ENCODE measurements at places on chromosomes 4 and X. TPM values are rescaled to one million over a fixed set of nuclear protein-coding genes. Genes with fewer than 3 reads are reported as not detected.

DNA sequence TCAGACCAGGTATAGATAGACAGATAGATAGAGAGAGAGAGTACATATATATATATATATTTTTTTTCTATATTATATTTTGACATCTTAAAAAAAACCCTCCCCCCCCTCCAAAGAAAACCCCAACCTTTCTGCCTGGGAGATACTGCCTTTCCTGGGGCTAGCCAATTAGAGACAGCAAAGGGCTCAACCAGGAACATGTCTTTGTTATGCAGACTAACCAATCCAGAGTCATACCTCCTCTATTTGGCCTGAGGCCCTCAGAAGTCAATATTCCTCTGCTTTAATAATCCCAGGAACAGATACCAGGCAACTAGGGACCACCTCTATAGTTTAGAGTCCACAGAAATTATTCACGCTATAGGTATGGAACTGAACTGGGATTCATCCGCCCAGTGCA lies 135.6 kb upstream of the MAD2L1 start:
- no peak for DNase-seq

DNA sequence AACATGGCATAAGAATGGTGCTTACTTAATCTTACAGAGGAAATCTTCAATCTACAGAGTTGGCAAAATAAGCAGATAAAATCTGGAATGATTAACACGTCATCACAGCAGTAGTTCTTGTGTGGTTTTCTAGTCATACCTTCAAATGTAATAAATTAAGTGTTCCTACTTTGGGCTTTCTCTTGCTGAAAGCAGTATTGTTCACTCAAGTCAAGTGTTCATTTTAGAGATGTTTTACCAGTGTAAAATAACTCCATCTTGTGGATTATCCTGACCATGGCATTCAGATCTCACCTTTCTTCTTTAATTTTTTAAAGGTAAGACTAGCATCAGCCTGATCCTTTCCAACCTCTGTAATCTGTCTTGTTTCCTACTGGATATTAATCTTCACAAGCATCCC lies 72.9 kb downstream of the ADAMTS3 start:
- no peak for DNase-seq

DNA sequence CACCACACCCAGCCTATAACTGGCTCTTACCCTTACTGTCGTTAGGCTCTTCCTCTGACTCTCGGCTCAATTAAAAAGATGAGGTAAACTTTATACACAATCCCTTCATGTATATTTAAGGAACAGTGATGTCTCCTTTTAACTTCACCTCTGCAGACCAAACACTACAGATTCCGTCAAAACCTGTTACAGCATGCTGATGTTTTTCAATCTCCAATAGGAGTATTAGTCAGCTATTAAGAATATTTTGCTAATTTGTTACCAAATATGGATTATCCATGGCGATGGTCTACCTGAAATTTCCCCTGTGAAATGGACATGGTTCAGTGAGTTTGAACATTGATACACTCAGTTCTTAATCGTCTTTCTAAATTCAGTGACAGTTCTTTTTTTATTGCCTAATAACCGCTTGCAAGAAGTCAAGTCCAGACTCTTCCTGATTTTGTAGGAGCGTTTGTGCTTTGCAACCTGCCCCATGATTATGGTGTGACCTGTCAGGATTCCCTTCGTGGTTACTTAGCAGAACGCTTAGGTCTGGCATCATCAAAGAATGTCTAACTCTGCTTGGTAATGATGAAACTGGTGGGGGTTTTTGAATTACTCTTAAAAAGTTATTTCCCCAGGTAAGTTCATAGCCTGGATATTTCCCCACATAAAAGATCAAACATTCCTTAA lies 72.2 kb upstream of the STOX2 start:
- DNase-seq: no peak

DNA sequence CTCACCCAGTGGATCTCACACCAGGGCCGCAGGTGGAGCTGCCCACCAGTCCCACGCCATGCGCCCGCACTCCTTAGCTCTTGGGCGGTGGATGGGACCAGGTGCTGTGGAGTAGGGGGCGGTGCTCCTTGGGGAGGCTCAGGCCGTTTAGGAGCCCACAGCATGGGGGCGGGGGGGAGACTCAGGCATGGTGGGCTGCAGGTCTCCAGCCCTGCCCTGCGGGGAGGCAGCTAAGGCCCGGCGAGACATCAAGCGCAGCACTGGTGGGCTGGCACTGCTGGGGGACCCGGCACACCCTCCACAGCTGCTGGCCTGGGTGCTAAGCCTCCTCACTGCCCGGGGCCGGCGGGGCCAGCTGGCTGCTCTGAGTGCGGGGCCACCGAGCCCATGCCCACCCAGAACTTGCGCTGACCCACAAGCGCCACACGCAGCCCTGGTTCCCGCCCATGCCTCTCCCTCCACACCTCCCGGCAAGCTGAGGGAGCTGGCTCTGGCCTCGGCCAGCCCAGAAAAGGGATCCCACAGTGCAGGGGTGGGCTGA lies 312.9 kb upstream of the GIMD1 start:
- no peak for DNase-seq

DNA sequence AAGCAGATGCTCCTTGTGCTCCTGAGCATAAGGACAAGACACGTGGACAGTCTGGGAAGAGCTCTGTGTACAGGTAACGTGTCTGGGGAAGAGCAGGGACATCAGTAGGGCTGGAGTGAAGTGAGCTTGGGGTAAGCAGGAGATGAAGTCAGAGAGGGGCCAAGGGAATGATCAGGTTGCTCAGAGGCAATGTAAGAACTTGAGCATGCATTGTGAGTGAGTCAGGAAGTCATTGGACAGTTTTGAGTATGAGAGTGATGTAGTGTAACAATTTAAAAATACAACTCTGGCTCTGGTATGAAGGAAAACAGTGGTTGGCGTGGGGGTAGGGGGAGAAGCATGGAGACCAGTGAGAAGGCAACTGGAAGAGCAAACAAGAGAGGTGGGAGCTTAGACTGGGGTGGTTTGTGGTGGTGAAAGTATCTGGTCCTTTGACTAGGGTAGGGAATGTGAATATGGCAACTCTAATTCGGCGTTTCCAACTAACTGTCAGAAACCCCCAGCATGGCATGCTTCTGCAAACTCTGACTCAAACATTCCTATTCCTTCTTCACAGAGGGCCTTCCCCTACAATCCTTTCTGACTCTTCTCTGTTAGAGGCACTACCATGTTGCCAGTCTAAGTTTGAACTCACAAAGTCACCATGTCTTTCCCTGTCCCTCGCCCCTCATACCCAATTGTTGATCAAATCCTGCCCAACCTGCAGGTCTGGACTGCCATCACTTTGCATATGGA lies 57.2 kb downstream of the STBD1 start:
- DNase-seq: no peak

RAB9A gene
- total RNA-seq: 21.2 TPM

DNA sequence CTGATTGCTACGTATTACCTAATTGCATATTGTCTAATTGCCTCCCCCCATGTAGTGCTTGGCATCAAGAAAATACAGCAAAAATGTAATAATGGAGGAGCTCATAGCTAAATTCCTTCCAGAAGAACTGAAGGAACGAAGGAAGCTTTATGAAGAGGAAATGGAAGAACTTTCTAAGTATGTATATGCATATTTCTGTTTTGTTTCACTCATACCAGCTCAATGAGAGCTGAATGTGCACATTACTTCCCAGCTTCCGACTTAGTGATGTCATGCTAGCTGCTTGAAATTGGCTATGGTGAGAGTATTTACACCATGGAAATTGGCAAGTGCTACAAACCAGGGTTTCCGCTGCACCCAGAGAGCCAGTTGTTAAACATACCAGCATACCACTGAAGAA lies 34.7 kb downstream of the LONRF3 start:
- DNase-seq: no peak

HTR2C gene
- total RNA-seq: not detected

PKD2 gene
- 43.2 TPM for total RNA-seq

BEX5 gene
- not detected for total RNA-seq

NPNT gene
- not detected for total RNA-seq

GRCh38 chrX:11528623-11529022 lies 137.1 kb downstream of the ARHGAP6 start:
- DNase-seq: no peak

TMSB15A gene
- total RNA-seq: 44.2 TPM

DNA sequence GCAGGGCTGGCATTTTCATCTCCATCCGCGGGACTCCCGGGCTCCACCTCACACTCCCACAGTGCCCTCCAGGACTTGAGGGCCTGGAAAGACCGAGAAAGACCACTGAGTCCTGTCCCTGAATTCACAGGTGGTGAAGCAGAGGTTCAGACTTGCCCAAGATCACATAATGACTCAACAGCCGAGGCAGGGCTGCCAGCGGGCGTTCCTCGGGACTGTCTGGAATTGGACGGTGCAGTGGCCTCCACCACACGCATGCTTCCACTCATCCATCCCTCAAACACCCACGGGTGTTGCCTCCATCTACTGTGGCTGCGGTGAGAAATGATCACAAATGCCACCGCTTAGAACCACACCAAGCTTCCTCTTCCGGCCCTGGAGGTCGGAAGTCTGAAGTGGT lies 6.9 kb upstream of the ADRA2C start:
- DNase-seq: no peak

FTHL17 gene
- not detected for total RNA-seq

DNA sequence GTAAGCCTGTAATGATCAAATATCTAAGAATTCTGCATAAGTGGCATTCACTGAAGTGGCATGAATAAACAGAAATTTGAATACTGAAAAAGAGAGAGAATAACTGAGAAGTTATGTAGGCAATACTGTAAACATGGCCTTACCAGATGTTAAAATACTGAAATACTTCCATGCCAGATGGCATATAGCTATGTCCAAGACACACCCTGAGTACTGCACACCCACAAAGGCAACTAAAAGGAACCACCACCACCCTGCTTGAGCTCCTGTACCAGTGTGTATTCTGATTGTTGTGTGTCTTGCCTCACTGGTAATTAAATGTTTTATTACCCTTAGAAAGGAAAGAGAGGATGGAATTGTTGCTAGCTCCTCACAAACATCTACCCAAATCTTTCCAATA lies 192.1 kb downstream of the ADAMTS3 start:
- DNase-seq: no peak

SSX3 gene
- total RNA-seq: not detected

- DNase-seq: no peak
These were observed 614.1 kb downstream of the PCDH7 start for GRCh38 chr4:31334086-31334910.

TMEM33 gene
- 30.8 TPM for total RNA-seq

DNA sequence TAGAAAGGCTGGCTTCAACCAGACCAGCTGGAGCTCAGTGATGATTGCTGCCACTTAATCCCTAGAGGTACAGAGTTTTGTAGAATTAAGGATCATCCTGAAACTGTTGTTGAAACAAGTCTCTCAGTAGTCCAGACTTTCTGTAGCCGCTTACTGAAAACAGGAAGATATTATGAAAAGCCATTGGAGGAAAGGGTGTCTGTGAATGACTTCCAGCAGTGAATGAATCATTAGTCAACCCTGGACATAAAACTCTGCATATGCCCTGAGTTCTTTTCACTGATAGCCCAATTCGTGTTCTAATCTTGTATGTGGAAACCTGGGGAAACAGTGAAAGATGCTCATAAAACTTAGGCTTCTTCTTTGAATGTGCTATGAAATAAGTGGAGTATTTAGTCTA lies 14.8 kb downstream of the HOPX start:
- DNase-seq: no peak

DSPP gene
- total RNA-seq: not detected

DNA sequence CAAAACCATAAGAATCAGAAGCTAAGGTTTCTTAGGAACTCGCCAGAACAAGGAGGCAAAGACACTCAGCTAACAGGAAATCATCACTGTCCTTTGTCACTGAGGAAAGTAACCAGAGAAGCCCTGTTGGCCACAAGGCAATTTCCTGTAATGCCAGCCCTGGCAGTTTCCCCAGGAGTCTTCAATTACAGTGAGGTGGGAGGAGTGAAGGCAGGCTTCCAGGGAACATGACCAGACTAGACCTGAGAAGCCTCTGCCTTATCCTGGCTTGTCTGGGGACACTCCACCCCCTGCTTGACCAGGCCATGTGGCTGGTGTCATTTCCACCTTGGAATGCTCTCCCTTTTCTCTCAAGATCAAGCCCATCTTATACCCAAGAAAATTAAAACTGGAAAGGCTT lies 125.3 kb downstream of the COL4A6 start:
- peak; percentile 37 for DNase-seq

DNA sequence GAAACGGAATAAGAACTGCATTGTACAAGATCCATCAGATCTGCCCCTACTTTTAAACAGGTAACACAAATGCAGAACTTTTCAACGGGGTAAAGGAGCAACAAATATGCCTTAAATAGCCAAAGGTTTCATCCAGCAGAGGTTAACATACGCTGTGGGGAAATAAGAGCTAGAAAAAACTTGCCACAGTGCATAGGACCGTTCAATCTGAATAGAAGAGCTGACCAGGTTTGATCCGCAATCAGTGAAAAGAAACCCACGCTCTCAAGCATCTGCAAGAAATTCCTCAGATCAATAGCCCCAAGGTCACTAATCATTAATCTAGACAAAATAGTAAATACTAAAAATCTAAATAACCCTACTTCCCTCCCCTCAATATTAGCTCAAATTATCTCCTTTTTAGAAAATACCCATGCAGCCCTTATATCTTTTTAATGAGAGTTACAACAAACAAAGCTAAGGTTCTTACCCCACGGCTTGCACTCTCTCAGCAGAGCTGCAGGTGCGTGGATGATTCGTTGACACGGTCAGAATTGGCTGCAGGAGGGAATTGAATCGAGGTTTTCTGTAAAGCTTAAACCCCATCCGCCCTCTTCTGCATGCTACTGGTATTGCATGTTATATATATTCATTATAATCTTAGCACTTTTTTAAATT lies at the start of gene TLR10:
TLR10 (minus strand) TSS at position 539 of the 657 bp plus-strand sequence. CDS start 7,400 bp downstream, outside the sequence.
- DNase-seq: no peak

DNA sequence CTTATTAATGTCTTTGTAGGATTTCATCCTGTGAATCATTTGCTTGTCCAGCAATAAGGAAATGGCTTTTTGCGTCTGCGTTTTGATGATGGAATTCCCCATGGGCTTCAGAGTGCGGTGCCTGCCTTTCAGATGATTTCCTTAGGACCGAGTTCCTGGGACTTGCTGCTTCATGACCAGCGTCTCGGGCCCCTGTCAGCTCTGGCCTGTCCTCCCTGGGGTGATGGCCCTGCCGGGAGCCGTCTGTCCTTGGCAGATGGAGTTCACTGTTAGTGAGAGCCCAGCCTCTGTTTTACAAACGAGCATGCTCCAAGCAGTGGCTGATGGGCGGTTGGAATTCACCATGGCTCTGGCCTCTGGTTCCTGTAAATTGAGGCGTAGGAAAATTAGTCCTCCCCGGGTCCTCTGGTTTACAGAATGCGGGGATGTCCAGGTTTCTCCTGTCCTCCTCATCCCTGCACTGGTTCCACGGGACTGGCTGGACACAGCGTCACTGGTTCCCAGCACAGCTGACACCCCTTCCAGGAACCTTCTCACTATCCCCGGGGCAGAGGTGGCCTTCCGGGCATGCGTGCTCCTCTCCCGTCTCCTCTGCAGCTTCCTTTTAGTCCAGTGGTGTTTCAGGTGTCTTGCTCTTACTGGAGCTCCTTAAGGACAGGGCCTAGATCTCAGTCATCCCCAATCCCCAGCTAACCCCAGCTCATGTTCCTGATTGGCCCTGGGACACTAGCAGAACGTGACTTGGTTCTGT lies 34.9 kb downstream of the TBC1D14 start:
- no peak for DNase-seq

GRCh38 chr4:141020801-141021261 lies 112.4 kb downstream of the RNF150 start:
- peak; percentile 36 for DNase-seq

GRCh38 chr4:189060104-189060503 lies 880.6 kb upstream of the FRG1 start:
- no peak for DNase-seq
